Body of pancreas (tissue), 4 donors: ENCODE measurements at places on chromosomes 11 and 22. TPM values are rescaled to one million over a fixed set of nuclear protein-coding genes. Genes with fewer than 3 reads are reported as not detected.

GRCh38 chr11:118198370-118198769 is 21.9 kb upstream of the SCN2B start:
- H3K4me3 ChIP-seq: no peak overlapping the region
- DNase-seq: peak; percentile 85
- H3K4me1 ChIP-seq: peaks cover 51% of the 10 kb centered on the region

GRCh38 chr22:29475550-29475949 is 4.5 kb upstream of the NEFH start:
- peaks cover under 1% of the 10 kb centered on the region for H3K27me3 ChIP-seq
- H3K27ac ChIP-seq: no peak overlapping the region
- DNase-seq: no peak
- peaks cover 10% of the 10 kb centered on the region for H3K4me1 ChIP-seq

The FOLH1 gene
- total RNA-seq: 0.52 TPM

The KCNJ4 gene
- not detected for total RNA-seq

The TREH gene
- total RNA-seq: not detected
